ENCODE measurements at places on chromosomes 3 and 15.

DNA sequence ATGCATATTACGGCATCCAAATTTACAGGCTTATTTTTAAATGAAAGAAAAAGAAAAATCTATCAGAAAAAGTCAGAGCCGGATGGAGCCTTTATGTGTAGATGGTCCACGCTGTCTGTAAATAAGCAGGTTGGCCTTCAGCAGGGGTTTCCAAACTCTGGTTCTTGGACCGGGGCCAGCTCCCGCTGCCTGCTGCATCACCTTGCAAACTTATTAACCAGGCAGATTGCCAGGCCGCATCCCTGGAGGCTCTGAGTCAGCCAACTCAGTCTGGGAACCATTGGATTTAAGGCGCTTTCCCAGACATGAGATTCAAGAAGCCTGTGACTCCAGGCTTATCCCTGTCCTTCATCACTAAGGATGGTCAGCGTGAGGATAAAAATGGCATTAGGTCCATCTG, 212.4 kb downstream of the OPA1 start:
- peak; percentile 78 for DNase-seq

DNA sequence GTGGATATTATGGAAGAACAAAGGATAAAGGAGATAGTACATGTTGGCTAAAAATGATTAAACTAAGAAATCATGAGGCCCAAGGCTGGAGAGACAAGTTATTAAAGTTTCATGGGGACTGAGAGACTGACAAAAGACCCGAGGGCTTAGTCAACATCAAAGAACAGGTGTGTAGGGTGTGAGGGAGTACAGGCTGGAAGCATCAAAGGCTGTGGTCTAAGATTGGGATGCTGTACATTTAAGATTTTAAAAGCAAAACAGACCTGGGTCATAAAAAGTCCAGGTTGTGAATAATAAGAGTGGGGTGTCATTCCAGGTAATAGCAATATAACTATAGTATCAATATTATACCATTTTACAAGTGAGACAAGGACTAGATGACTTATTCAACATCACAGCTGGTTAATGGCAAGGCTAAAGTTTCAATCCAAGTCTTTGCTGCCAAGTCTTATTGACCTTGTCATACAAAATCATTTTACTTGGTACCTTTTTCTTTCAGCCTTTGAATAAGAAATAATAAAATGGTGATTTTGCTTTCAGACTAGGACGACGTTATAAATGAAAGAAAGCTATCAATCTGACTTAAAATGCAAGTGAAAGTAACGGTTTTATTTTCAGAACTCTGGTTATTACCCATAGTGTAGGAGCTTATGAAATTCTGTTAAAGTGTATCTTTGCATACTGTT, 211.6 kb downstream of the TNIK start:
- no peak for DNase-seq

DNA sequence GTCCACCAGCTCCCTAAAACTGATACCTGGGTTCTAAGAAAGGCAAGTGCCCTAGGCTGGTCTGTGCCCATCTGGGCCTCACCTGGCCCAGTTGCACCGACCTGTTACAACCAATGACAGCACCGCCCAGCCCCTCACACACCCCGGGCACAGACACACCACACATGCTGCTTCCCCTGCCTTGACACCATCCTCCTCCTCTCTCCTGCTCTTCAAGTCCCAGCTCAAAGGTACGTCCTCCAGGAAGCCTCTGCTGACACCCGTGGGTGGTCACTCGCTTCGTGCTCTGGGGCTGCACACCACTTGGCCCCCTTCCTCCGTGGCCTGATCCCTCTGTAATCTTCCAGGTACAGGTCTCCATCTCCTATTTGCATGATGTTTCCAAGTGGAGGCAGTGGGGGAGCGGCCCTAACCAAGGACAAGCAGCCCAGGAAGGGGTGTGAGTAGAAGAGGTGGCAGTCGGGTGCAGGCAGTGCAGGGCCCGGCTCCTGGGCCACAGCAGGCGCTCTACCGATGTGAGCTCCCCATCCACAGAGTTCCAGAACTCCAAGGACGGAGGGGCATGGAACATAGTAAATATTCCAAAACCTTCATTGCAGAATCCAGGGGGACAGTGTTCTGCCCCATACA, 144.6 kb downstream of the NUP210 start:
- DNase-seq, result no peak

DNA sequence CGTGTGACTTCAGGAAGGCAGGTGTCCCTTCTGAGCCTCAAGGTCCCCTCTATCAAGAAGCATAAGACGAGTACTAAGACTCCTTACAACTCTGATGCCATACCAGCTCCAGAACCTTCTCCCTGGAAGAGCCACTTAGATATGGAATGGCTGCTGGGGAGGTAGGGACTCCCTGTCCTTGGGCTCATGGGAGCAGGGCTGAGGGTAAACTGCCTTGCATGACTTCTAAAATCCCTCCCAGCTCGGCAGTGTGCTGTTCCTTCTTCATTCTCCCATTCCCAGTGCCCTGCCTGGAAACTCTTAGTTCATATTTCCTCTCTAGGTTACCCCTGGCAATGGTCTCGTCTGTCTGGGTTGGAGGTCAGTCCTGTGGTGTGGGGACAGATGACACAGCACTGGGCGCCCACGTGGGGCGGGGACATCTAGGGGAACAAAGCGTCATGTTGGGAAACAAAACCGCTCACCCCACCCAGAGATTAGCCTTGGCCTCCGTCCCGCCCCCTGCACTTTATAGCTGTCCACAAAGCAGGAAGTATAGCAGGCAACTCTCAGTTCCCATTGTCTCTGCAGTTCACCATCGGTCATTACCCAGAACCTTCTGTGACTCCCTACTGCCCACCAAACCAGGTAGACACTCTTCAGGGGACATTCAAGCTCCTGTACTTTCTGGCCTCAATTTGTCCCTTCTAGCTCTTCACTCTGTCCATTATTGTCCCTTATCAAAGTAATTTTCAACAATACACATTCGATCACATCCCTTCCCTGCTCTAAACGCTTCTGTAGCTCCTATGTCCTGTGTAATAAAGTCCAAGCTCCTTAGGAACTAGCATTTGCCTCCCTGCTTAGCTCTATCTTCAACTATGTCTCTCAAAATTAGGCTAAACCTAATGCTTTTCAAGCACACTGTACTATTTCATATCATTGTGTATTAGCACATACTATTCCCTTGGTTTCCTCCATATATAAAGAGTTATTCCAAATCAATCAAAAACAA, 73.8 kb downstream of the IQSEC1 start:
- DNase-seq, result peak; percentile 67

- DNase-seq, result no peak
Measured at GRCh38 chr3:74129056-74129455, 485.4 kb downstream of the CNTN3 start.

DNA sequence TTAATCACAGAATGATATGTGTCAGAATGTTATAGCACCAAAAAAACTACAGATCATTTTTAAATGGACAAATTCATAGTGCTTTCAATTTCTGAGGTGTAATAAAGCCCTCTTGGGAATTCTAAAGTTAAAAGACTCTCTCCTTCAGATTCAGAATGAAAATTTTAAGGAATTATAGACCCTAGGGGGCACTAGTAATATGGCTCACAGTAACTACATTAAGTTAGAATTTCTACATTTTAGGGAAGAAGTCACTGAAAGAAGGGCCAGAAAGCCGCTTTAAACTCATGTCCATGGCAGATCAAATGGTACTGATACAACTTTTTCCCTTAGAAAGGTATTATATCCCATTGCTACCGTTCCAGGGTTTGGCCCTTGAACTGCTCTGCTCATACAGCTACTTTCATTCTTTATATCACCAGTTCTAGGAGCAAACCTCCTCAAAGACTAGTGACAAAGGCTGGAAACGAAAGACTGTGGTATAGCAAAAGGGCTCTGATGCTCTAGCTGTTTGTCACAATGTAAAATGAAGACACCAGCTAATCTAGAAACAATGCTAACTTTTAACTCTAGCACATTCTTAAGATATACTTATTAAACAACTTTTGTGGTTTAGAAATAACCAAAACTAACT, 18.1 kb downstream of the DAZL start:
- DNase-seq, result no peak

- DNase-seq, result no peak
Measured at GRCh38 chr3:126013751-126014156, 44.8 kb downstream of the ROPN1B start.

GRCh38 chr3:71672340-71672739, 52.9 kb downstream of the EIF4E3 start:
- no peak for DNase-seq

All from liver (tissue), 10 donors.